ENCODE measurements at places on chromosomes 16 and 17.
A peak's percentile ranks its signal among the peaks of the same experiment; 100 is the strongest.

- DNase-seq: peak; percentile 15
Measured at GRCh38 chr16:81779536-81780320, 637 bp downstream of the PLCG2 start.

DNA sequence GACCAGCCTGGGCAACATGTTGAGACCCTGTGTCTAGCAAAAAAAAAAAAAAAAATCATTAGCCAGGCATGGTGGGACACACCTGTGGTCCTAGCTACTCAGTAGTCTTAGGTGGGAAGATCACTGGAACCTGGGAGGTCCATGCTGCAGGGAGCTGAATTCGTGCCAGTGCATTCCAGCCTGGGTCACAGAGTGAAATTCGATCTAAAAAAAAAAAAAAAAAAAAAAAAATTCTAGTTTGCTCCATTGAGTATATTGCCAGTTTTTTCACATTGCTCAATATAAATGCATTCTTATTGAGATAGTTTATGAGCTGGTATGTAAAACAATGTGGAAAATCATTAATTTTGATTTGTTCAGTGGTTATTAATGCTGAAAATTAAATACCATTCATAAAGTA, 52.0 kb downstream of the ABHD15 start:
- DNase-seq: no peak

DNA sequence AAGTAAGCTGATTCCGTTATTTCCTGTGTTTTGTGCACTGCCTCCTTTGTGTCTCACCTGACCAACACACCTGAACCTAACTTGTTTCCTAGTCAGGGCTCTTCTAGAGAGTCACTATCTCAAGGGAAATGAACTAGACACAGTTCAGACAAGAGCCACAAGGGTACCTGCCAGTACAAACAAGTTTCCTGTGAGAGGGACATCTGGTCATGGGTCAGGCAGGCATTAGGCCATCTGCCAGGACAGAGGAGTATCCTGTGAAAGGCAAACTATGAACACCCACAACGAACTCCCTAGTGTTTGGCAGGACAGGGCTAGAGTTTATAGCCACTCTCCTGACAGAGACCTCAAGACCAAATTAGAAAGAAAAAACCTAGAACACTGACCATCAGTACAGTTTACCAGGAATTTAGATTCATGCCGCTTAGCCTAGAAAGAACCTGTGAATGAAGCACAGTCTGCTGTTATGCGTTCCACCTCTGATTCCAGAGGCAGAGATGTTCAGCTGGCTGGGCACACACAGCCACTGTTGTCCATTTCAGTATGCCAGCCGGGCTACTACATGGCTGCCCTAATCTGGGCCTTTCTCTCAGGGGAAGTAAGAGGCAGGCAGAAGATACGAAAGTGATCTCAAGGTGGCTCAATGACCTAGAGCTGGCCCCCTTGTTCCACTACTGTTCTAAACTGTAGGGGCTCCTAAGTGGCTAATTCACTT, 20.7 kb upstream of the GLG1 start:
- DNase-seq: no peak

DNA sequence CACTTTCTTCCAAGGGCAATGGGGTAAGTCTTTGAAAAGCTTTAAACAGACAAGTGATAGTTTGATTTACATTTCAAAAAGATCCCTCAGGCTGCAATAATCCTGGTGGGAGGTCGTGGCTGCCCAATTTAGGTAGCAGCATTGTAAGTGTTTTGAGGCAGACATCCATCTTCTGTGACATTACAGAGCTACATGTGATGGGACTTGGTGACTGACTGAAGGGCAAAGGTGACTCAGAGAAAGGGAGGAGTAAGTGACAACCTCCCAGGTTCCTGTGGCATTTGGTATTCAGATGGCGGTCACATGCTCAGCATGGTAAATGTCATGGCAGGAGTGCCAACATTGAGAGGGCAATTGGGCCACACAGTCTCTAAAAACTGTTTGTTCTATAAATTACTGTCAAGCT, 26.5 kb downstream of the STAT3 start:
- DNase-seq: peak; percentile 10

DNA sequence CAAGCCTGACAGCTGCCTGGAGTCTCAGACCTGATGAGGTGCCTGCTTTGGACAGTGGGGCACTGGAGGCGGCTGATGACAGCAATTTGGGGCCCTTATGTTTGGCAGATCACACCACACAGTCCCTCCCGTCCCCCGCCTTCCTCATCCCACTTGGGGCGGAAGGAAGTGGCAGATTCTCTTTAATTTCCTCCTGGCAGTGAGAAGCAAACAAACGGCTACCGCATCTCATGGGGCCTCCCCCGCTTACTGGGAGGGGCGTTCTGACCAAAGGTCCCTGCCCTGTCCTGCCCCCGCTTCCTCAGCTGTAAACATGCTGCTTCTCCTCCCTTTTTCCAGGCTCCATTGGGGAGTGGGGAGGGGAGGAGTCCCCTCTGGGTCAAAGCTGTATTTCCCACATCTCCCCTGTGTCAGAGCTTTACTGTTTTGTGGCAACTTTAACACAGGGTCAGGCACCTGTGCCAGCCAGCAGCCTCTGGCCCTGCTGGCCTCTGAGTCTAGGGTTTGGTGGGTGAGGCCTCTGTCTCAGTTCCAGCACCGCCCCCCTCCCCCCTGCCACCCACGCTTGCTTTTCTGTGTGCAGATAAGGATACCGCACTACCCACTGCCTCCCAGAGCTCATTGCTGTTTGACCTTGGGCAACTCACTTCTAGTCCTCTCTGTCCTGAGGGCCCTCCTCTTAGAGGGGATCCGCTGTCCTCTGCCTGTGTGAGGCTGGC, 5.4 kb upstream of the NFATC3 start:
- DNase-seq: peak; percentile 71

- no peak for DNase-seq
Measured at GRCh38 chr16:20803192-20803560, 3.1 kb downstream of the ERI2 start.

DNA sequence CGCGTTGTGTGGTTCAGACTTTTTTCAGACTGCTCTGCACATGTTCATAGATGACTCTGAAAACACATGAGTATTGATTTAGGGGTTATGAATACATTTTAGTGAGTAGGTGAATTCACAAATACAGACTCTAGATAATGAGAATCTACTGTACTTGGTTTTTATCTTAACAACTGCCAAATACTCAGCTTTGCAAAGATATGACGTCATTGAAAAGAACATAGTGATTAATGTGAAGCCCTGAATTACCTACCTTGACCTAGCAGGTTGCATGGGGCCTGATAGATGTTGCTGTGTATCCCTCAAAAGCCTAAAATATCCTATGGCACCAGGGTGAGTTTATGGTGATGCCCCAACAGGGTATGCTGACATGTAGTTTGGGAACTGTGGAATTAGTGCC, 98.0 kb downstream of the SHISA9 start:
- DNase-seq: no peak

- no peak for DNase-seq
Measured at GRCh38 chr16:30753596-30753995, 5.4 kb downstream of the PHKG2 start.

DNA sequence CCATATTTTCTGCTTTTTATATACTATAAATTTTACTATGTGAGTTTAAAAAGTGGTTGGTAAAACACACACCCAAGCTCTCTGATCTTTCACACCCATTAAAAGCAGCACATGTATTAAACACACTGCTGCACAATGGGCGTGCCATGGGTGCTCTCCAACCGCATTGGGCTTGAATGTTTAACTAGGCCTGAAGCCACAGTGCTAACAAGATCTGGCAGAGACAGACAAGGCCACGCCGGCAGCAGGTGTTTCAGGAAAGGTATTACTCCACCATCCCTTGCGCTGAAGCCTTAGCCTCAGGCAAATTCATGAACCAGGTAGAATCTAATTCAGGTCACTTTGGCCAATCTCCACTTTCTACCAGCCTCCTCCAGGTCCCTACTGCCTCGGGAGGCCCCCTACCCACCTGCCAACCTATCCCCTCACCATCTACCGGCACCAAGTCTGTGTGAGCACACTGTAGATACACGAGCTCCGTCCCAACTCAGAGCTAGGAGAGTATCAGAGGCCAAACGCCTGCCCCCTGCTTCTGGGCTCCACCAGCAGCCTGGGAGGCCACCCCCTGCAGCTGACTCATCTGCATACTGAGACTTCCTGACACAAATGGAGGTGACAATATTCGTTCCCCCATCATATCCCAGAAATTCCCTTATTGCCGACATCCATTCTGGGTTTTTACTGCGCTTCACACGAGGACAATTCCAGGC, 95.0 kb downstream of the ADCY9 start:
- no peak for DNase-seq

DNA sequence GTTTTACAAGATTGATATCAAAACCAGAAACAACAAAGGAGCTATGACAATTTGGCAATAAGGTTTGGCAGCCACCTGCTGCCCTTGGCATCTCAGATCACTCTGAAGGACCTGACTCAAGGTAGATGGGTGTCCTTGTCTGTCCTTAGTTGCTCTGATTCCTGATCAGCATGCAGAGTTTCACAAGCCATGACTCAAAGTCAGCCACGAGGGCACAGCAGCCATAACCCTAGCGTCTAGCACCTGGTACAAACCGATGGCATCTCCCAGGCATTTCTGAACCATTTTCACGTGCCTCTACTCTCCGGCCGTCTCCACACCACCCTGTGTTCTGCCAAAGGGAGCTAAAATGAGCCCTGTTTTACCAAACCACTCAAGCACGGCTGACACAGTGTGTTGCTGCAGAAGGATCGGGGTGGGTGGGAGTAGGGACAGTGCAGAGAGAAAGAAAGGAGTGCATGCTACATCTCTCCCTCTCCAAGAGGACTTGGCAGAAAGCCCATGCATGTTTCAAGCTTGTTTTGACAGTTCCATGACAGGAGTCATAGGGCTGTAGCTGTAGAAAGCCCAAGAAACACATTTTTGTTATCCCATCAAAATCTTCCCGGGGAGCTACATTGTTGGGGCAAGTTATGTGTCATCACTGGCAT, 297.3 kb downstream of the ABCC12 start:
- no peak for DNase-seq

GRCh38 chr16:3091551-3091950, 7.5 kb downstream of the ZSCAN10 start:
- DNase-seq: no peak

GRCh38 chr17:64940055-64940454, 20.8 kb upstream of the LRRC37A3 start:
- DNase-seq: no peak

GRCh38 chr17:66547151-66547865, 244.9 kb downstream of the PRKCA start:
- no peak for DNase-seq

GRCh38 chr17:43384476-43384862, 14.3 kb upstream of the ARL4D start:
- no peak for DNase-seq

DNA sequence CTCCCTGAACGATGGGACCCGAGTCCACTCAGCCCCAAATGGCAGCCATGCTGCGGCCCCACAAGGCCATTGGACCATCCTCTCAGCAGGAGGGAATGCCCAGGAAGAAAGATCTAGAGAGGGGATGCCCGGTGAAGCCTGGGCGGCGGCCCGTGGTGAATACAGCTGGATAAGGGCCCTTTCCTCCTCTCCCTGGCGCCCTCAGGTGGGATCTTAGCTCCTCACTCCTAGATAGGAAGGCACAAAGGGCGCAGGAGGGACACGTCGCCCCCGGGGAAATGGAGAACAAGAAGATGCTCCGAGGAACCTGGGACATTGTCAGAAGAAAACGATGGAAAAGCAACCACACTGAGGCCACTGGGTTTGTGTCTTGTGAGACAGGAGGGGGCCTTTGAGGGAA, 2.5 kb downstream of the CD300C start:
- no peak for DNase-seq

GRCh38 chr16:35506898-35507194, 2047.4 kb downstream of the TP53TG3F start:
- no peak for DNase-seq

DNA sequence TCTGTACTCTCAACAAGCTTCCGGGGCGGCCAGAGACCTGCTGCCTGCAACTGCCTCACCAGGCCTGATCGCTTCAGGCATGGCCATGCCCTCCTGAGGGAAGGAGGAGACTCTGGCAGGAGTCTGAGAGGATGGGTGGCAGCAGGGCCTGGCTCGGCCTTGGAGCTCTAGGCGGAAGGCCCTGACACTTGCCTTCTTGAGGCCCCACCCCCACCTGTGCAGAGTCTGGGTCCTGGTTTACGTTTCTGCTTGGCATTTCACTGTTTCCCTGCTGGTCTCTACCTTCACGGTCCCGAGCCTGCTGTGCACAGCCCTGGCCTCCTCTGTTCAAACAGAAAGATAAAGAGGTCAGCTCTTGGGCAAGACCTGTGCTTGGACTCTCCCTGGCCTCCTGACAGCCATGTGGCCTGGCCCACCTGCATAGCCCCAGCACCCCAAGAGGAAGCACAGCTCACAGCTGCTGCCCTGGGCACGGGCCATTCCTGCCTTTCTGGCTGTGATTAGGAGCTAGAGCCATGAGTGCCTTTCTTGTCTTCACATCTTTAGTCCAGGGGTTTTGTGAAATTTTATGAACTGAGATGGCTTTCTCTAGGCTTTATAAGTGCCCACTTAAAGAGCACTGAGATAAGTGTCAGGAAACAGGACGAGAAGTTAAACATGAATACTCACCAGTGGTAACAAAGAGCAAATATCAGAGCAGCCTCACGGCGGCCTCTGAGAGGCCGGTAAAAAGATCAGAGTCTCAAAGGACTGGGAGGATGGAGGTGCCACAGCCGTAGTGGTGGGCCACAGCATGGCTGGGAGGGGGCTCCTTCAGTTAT, 25.6 kb upstream of the MTSS2 start:
- DNase-seq: no peak

Measured in CD4-positive, alpha-beta T cell treated with Interferon gamma for 1 hour (primary cell).